PC-3 (cell line): ENCODE measurements at places on chromosomes 13 and 19. TPM values are rescaled to one million over a fixed set of nuclear protein-coding genes. Genes with fewer than 3 reads are reported as not detected.
A peak's percentile ranks its signal among the peaks of the same experiment; 100 is the strongest.

Gene OR10H1
- not detected in 2 replicates for total RNA-seq

Gene ZNF525
- 13.1 and 25.6 TPM in 2 replicates for total RNA-seq

Gene KIR2DL4
- total RNA-seq = not detected in 2 replicates

Gene TMIGD2
- not detected in 2 replicates for total RNA-seq

Gene ZNF850
- total RNA-seq = 0.86 and 1.2 TPM in 2 replicates

Gene WDR88
- total RNA-seq = not detected in 2 replicates

Gene ZNF793
- total RNA-seq = not detected in 2 replicates

Gene SOX1
- total RNA-seq = not detected in 2 replicates

Gene CRX
- total RNA-seq = not detected in 2 replicates

Gene ZNF177
- 1.3 and 1.4 TPM in 2 replicates for total RNA-seq

Gene RNF113B
- not detected in 2 replicates for total RNA-seq

- no peak for DNase-seq
- H3K4me3 ChIP-seq = no peak overlapping the region
- no peaks in the 10 kb centered on the region for H3K36me3 ChIP-seq
- H3K27ac ChIP-seq = no peak overlapping the region
- H3K27me3 ChIP-seq = no peaks in the 10 kb centered on the region
Observed at GRCh38 chr13:36630181-36630803, 43.5 kb upstream of the SERTM1 start.

DNA sequence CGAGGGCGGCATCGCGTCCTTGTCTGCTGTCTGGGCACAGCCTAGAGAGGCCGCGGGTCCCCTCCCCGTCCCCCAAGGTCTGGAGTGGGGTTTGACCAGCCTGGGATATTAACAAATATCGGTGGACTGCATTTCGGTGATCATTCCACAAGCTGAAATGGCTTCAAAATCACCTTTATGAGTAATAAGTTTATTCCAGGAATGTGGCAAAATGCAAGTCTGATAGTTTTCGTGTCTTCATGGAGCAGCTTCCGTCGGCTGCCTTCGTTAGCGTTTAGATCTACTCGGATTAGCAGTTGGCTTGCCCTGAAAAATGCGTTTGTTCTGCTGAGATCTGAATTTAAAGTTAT lies 1.1 kb upstream of the GJA3 start:
- peaks cover 26% of the 10 kb centered on the region for H3K4me1 ChIP-seq
- no peaks in the 10 kb centered on the region for H3K36me3 ChIP-seq
- no peak overlapping the region for H3K4me3 ChIP-seq
- H3K27me3 ChIP-seq = peaks cover 7% of the 10 kb centered on the region; the same call in 1 of the 2 replicates
- no peak for DNase-seq

- no peaks in the 10 kb centered on the region for H3K36me3 ChIP-seq
- H3K4me1 ChIP-seq = peaks cover 9% of the 10 kb centered on the region
- no peak overlapping the region for H3K4me3 ChIP-seq
- no peak for DNase-seq
- no peaks in the 10 kb centered on the region for H3K27me3 ChIP-seq
- no peak overlapping the region for H3K27ac ChIP-seq
Observed at GRCh38 chr13:79447741-79448140, 33.2 kb upstream of the NDFIP2 start.

- H3K4me1 ChIP-seq = peaks cover 5% of the 10 kb centered on the region
- DNase-seq = peak; percentile 75
- no peak overlapping the region for H3K27ac ChIP-seq
- H3K27me3 ChIP-seq = no peaks in the 10 kb centered on the region
- H3K36me3 ChIP-seq = no peaks in the 10 kb centered on the region
- peak overlapping the region; percentile 70 for H3K4me3 ChIP-seq
Observed at GRCh38 chr19:14347999-14348889, 33.0 kb upstream of the ADGRE5 start.

DNA sequence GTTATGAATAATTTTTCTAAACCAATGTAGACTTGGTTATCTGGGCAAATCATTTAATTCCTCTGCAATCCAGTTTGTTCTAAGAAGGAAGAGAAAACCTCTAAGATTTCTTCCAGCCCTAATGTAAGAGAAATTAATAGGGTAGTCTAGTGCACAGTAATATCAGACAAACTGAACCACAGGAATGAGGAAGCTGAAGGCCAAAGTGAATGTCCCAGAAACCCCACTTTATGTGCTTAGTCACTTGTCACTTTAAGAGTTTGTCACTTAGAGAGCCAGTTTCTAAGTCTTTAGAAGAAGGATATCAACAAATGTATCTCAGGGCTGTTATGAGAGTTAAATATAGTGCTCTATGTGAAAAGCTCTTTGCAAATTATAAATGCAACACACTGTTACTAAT lies 750.6 kb downstream of the DIAPH3 start:
- no peaks in the 10 kb centered on the region for H3K27me3 ChIP-seq
- H3K36me3 ChIP-seq = no peaks in the 10 kb centered on the region
- no peak for DNase-seq

- no peaks in the 10 kb centered on the region for H3K27me3 ChIP-seq
- H3K36me3 ChIP-seq = no peaks in the 10 kb centered on the region; the same call in 1 of the 2 replicates
- DNase-seq = peak; percentile 48
- peaks cover 9% of the 10 kb centered on the region for H3K4me1 ChIP-seq
- H3K4me3 ChIP-seq = no peak overlapping the region
Observed at GRCh38 chr13:99033814-99034213, 56.0 kb upstream of the DOCK9 start.

DNA sequence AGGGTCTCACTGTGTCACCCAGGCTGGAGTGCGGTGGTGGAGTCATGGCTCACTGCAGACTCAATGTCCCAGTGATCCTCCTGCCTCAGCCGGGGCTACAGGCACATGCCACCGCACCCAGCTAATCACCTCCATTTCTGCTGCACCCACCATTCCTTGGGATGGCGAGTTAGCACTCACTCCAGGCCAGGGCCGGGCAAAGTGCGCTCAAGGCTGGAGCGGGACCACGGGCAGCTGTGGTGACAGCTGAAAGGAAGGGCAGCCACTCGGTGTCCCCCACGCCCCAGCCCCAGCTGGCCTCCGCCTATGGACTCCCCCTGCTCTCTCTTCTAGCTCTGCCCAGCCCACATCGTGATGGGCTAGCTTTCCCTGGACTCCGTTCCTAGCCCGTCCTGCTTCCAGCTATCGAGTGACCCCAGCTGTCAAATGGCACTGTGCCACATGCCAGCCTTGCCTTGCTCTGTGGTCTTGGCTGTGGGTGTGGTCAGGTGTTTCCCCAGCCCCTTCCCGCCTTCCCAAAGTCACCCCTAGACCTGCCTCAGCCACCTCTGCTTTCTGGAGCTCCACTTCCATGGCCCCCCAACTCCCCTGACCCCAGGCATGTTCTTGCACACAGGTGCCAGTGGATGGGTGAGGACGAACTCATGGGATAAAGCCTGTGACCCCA lies 4.1 kb downstream of the MICOS13 start:
- H3K27ac ChIP-seq = no peak overlapping the region
- no peaks in the 10 kb centered on the region for H3K27me3 ChIP-seq
- peaks cover 8% of the 10 kb centered on the region; the same call in 1 of the 2 replicates for H3K4me1 ChIP-seq
- DNase-seq = no peak
- no peaks in the 10 kb centered on the region; the same call in 1 of the 2 replicates for H3K36me3 ChIP-seq
- H3K4me3 ChIP-seq = no peak overlapping the region

- H3K4me1 ChIP-seq = peaks cover 11% of the 10 kb centered on the region
- no peak overlapping the region for H3K4me3 ChIP-seq
- H3K27me3 ChIP-seq = no peaks in the 10 kb centered on the region
- no peaks in the 10 kb centered on the region for H3K36me3 ChIP-seq
- DNase-seq = peak; percentile 42
- no peak overlapping the region; the same call in 1 of the 2 replicates for H3K27ac ChIP-seq
Observed at GRCh38 chr19:1232652-1233072, 5.1 kb downstream of the CBARP start.

DNA sequence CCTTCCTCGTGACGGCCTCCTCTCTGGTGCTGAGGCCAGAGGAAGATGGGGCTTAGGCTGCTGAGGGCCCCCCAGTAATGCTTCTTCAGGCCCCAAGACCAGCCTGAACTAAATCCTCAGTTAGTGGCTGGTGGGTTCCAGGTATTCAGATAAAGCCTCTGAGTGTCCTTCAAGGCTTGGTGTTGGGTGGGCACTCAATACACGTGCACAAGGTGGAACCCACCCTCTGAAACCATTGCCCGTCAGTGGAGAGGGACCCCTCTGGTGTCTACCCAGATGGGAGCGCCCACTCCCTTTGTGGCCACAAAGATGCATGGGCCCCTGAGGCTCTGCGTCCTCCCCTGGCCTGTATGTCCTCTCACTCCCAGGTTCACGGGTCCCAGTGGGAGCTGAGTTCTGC lies 79.0 kb downstream of the IER2 start:
- DNase-seq = no peak
- H3K36me3 ChIP-seq = no peaks in the 10 kb centered on the region
- peaks cover 6% of the 10 kb centered on the region; the same call in 1 of the 2 replicates for H3K4me1 ChIP-seq
- H3K4me3 ChIP-seq = no peak overlapping the region
- no peak overlapping the region for H3K27ac ChIP-seq

DNA sequence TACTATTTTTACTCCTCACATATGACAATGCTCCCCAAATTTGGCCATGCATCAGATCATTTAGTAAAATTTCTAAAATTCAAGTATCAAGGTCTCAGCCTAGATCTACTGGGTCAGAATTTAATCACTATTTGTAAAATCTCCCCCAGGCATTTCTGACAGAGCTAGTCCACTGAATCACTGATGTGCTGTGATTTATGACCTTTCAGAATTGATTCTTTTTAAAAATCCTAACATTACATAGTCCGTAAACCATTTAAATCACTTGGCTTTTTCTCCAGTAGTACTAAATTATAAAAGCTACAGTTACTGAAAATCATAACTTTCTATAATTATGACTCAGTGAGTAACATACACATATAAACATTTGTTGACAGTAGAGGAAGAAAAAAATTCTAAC lies 92.8 kb upstream of the RAP2A start:
- H3K4me3 ChIP-seq = no peak overlapping the region
- peaks cover 17% of the 10 kb centered on the region for H3K4me1 ChIP-seq
- H3K36me3 ChIP-seq = no peaks in the 10 kb centered on the region
- H3K27ac ChIP-seq = peak overlapping the region; percentile 25; the same call in 1 of the 2 replicates

DNA sequence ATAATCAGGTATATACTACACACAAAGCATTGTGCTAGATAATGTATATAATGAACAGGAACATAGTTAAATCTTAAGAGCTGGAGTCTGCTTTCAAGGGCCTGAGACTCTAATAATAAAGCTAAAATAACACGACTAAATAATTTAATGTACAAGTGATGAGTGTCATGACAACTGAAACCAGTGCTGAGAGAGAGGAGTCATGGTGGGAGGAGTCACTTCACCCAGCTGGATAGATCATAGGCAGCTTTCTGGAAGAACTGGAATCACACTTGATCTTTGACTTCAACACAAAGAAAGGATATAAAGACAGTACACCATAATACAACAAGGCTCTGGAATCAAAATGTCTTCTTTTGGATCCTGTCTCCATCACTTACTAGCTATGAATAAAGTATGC lies 7.1 kb downstream of the RBM26 start:
- no peaks in the 10 kb centered on the region for H3K27me3 ChIP-seq
- peaks cover 22% of the 10 kb centered on the region for H3K4me1 ChIP-seq
- no peak overlapping the region for H3K4me3 ChIP-seq
- peak; percentile 33 for DNase-seq

- H3K27ac ChIP-seq = no peak overlapping the region
- no peak overlapping the region for H3K4me3 ChIP-seq
- no peaks in the 10 kb centered on the region for H3K36me3 ChIP-seq
- no peaks in the 10 kb centered on the region for H3K4me1 ChIP-seq
Observed at GRCh38 chr13:52701728-52702465, 37.7 kb downstream of the CNMD start.

- no peak overlapping the region for H3K27ac ChIP-seq
- H3K4me1 ChIP-seq = no peaks in the 10 kb centered on the region
- no peak overlapping the region for H3K4me3 ChIP-seq
Observed at GRCh38 chr19:47687906-47688305, 25.3 kb upstream of the EHD2 start.

GRCh38 chr13:48431431-48431830 lies 18.5 kb upstream of the LPAR6 start:
- H3K27me3 ChIP-seq = no peaks in the 10 kb centered on the region
- H3K4me1 ChIP-seq = no peaks in the 10 kb centered on the region
- no peak for DNase-seq
- H3K36me3 ChIP-seq = no peaks in the 10 kb centered on the region; the same call in 1 of the 2 replicates

DNA sequence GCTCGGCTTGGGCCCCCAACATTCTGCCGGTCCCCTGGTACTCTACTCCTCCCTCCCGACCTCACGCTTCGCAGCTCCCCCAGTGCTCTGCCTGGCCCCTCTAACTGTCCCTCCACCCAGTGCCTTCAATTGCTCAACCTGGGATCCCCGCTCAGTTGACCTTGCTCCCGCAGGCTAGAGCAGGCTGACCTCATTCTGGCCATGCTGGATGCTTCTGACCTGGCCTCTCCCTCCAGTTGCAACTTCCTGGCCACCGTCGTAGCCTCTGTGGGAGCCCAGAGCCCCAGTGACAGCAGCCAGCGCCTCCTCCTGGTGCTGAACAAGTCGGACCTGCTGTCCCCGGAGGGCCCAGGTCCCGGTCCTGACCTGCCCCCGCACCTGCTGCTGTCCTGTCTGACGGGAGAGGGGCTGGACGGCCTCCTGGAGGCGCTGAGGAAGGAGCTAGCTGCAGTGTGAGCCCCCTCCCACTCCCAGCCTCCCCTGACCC lies 3.6 kb downstream of the GTPBP3 start:
- DNase-seq = no peak
- peaks cover 9% of the 10 kb centered on the region for H3K4me1 ChIP-seq
- H3K4me3 ChIP-seq = no peak overlapping the region
- H3K27ac ChIP-seq = no peak overlapping the region
- H3K36me3 ChIP-seq = peaks cover 11% of the 10 kb centered on the region; the same call in 1 of the 2 replicates

- H3K27me3 ChIP-seq = no peaks in the 10 kb centered on the region
- peak; percentile 59 for DNase-seq
- H3K4me3 ChIP-seq = no peak overlapping the region
- peaks cover 23% of the 10 kb centered on the region for H3K36me3 ChIP-seq
- no peak overlapping the region for H3K27ac ChIP-seq
Observed at GRCh38 chr13:102651392-102651791, 43.5 kb downstream of the METTL21C start.

DNA sequence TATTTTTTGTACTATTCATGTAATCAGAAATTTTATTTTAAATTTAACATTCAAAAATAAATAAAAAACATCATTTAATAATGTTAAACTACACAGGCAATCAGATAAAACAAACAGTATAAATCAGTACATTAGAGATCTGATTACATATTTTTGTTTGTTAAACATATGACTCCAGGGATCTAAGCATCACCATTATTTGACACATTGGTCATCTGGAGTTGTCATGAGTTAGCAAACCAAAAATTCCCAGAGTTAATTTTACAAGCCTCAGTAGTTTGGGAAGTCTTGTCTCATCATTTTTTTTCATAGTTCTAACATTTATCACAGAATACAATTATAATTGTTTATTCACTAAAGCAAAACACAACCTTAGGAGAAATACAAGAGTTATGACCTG lies 770.8 kb upstream of the SLITRK6 start:
- no peak overlapping the region for H3K4me3 ChIP-seq
- H3K36me3 ChIP-seq = no peaks in the 10 kb centered on the region
- peak; percentile 76 for DNase-seq
- no peaks in the 10 kb centered on the region for H3K27me3 ChIP-seq
- peak overlapping the region; percentile 87 for H3K27ac ChIP-seq

DNA sequence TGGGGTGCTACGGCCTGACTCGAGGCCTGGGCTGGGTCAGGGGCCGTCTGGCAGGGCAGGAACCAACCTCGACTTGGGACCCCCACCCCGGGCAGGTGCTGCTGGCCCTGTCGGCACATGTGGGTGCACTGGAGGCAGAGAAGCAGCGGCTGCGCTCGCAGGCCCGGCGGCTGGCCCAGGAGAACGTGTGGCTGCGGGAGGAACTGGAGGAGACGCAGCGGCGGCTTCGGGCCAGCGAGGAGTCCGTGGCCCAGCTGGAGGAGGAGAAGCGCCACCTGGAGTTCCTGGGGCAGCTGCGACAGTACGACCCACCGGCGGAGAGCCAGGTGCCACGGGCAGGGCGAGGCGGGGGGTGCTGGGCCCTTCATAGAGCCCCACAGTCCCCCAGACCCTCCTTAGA lies 5.9 kb downstream of the KLC3 start:
- DNase-seq = no peak
- H3K27ac ChIP-seq = no peak overlapping the region
- peaks cover 6% of the 10 kb centered on the region; the same call in 1 of the 2 replicates for H3K4me1 ChIP-seq
- no peak overlapping the region for H3K4me3 ChIP-seq
- H3K36me3 ChIP-seq = no peaks in the 10 kb centered on the region
